ENCODE measurements at places on chromosomes 13 and 19.

DNA sequence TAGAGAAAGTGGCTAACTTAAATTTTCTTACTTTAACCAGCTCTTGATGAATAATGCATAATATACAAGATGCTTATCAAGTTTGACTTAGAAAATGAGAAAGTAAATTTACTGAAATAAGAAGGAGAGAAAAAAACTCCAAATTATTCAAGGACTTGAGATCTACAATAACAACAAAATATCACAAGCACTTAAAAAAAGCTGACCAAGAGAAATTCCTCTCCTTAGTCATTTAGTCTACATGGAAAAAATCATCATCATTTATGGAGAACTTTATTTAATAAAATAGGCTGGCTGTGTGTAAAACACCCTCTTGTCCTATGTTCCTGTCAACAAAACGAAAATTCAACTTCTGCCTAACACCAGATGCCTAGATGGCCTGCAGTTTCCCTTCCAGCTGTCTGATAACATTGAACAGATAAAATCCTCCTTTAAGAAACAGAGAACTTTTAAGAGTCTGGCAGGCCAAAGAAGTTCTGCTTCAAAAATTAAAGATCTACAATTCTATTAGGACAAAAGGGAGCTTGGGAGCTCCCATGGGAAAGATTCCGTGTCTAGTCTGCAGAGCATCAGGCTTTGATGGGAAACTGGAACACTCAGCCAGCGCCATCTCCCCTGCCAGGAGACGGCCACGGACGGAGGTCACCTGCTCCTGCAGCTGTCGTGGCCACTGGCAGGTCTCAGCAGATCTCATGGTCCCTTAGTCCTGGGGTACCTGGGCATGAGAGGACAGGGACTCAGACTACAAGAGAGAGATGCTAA is 37.9 kb upstream of the ATP11A start:
- no peak for DNase-seq

GRCh38 chr13:79749566-79749965 is 268.6 kb downstream of the NDFIP2 start:
- DNase-seq, result no peak

- no peak for DNase-seq
Measured at GRCh38 chr19:1822210-1822609, 10.1 kb upstream of the ATP8B3 start.

GRCh38 chr13:40023595-40024203 is 368.2 kb downstream of the COG6 start:
- no peak for DNase-seq

- no peak for DNase-seq
Measured at GRCh38 chr13:45860240-45860639, 8.7 kb upstream of the SIAH3 start.

- DNase-seq, result no peak
Measured at GRCh38 chr13:74061926-74062595, 72.1 kb downstream of the KLF12 start.

DNA sequence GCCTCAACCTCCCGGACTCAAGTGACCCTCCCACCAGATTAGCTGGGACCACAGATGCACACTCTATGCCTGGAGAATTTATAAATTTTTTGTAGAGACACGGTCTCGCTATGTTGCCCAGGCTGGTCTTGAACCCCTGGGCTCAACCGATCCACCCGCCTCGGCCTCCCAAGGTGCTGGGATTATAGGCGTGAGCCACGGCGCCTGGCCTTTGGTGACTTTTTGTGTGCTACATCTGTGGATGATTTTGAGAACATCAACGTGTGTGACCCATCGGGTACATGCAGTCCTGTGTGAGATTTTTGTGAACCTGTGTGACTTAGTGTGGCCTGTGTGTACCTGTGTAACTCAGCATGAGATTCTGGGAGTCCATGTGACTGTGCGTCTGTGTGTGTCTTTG is 8.5 kb upstream of the NFIX start:
- no peak for DNase-seq

GRCh38 chr13:51689663-51689996 is 105.4 kb downstream of the WDFY2 start:
- DNase-seq, result no peak

DNA sequence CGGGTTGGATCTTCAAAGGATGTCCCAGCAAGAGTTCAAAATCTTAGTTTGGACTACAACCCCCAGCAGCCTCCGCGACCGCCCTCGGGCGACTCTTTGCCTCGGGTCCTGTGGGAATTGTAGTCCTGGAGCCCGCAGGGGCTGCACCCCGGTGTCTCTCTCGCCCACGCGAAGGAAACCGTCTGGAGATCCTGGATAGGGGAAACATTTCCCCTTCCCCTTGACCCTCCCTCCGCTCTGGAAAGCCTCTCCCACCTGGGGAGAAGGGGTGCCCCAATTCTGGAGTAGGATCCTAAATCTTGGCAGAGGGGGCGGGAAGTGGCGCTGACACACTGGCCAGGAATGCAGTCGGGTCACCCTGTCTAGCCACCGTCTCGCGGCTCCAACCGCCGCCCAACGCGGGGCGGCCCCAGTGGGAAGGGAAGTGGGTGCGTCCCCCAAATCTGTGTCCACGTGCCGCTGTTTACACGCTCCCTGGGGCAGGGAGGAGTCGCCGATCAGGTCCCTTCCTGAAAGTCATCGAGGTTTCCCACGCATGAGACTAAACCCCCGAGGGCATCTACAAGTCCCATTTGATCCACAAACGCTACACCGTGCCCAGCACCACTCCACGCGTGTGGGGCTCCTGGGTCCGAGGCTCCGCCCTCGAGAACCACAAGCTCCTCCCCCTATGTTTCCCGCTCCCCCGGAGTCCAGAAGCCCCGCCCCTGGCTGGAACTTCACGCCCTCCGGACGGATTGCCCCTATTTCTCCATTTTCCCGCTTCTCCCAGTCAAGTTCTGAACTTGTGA is 761 bp upstream of the PPP1R13L start:
- no peak for DNase-seq

GRCh38 chr19:43562226-43562697 is 13.1 kb downstream of the XRCC1 start:
- no peak for DNase-seq

DNA sequence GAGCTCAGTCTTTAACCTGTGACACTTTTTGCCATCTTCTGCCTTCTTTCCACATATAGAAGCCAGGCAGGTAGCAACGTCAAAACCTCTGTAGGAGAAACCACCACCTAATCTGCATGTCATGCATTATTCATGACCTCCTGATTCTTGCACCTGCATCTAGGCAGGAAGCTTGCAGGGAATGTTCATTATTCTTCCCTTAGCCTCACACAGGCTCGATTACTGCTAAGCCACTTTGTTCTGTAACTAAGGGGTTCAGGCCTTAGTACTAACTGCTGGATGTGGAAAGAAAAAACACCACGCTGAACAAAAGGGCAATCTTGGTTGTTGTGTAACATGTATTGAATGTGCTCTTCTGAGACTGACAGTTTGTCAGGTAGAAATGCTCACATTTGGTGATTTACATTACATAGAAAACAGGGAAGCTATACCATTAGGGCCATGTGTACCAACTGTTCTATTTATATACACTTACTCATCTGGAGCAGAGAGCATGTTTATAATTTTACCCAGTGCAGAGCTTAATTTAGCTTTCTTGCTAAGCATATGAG is 366.9 kb downstream of the KLF12 start:
- no peak for DNase-seq

- no peak for DNase-seq
Measured at GRCh38 chr13:99322297-99323103, 15.3 kb upstream of the GPR183 start.

GRCh38 chr13:81133066-81133465 is 792.1 kb upstream of the SPRY2 start:
- no peak for DNase-seq

- DNase-seq, result no peak
Measured at GRCh38 chr13:70457474-70457873, 349.2 kb upstream of the KLHL1 start.

DNA sequence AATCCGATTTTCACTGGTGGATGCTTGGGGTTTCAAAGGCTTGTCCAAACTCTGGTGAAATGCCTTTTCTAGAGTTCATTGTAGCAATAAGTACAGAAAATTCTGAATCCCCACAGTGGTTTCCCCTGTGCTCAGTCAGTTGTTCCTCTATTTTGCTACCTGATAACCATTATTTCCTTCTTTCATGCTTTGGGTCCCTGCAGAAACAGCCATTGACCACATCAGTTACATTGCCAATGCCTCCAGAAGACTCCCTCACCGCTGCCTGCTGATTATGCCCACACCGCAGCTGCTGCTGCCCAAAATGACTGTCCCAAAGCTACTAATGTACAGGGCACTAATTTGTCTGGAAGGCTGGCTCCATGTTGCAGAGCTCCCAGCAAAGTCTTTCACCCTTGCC is 517.3 kb downstream of the KLF12 start:
- no peak for DNase-seq

DNA sequence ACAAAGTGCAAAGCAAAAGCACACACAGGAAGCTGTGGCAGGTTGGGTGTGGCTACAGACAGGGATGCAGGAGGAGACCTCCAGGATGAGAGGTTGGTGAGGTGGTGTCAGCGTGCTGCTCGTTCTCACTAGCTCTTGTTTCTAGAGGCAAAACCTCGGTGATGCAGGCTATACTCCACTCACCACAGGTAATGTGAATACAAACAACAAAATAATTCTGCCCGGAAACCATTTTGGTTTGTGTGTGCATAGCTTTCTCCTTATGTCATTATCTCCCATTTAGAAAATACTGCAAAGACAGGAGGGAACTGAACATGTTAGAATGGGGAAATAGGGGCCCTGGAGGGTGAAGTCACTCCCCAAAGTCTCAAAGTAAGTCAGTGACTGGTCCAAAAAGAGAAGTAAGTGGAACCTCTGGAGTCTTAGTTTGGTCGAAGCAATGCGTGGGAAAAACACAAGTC is 9.4 kb downstream of the LCP1 start:
- no peak for DNase-seq

- DNase-seq, result no peak
Measured at GRCh38 chr13:32075170-32075851, 43.7 kb downstream of the FRY start.

DNA sequence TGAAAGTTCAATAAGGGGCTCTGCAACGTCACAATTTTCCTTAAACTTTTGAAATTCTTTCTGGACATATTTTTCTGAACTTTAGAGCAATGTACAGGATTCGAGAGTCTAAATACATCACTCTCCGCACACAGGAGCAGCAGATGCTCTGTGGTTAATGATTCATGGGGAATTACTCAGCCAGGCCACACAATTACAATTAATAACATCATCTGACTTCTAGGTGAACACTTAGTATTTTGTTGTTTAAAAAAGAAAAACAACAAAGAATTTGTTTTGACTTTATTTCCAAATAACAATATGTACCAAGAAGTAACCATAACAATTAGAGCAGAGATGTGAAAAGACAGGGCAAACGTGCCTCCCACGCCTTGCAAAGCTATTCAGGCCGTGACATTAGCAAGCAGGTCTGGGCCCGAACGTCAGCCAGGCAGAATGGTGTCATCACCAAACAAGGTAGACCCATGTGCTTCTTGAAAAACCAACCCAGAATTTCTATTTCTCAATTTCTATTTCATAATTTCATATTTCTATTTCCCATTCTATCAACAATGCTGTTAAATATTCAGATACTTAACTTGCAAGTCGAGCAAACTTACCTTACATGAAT is 236.3 kb downstream of the COL4A1 start:
- DNase-seq, result no peak

- DNase-seq, result no peak
Measured at GRCh38 chr13:37602733-37603381, 4.3 kb upstream of the POSTN start.

Measured in right renal cortex interstitium (tissue), 3 donors.